ENCODE measurements at places on chromosomes 3 and 15. TPM values are rescaled to one million over a fixed set of nuclear protein-coding genes. Genes with fewer than 3 reads are reported as not detected.

Gene PROK2
- total RNA-seq: 0.94 TPM

Gene NRG4
- total RNA-seq: 0.29 TPM

Gene PLA2G4D
- not detected for total RNA-seq

Gene ABCF3
- 54.4 TPM for total RNA-seq

Gene IL1RAP
- total RNA-seq: 7.1 TPM

Gene TADA3
- total RNA-seq: 42.7 TPM

DNA sequence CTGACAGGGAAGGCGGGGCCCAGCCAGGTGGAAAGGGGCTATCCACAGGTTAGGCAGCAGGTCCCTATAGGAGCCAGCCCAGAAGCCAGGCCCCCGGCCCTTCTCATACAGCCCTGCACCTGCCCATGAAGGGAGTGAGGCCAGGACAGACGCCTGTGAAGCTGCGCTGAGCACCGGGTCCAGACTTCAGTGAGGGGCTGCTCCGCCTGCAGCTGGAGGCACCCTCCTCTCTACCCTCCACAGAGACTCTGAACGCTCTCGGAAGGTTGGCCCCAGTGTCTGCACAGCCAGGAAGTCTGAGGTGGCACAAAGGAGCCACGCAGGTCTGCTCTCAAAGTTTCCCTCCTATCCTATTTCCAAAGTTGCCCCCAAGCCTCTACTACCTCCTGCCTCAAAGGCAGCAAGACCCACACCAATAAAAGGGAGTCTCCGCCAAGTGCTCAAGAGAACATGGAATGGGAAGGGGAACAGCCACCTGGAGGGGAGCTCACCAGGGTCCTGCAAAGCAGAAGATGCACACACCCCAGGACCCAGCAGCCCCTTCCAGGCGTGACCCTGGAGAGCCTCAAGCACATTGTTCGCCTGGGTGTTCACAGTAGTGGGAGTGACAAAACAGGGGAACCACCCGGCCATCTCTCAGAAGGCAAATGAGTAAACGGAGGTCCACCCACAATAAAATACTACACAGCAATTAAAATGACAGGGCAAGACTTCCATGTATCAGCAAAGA is 19.5 kb downstream of the XXYLT1 start:
- DNase-seq: no peak

DNA sequence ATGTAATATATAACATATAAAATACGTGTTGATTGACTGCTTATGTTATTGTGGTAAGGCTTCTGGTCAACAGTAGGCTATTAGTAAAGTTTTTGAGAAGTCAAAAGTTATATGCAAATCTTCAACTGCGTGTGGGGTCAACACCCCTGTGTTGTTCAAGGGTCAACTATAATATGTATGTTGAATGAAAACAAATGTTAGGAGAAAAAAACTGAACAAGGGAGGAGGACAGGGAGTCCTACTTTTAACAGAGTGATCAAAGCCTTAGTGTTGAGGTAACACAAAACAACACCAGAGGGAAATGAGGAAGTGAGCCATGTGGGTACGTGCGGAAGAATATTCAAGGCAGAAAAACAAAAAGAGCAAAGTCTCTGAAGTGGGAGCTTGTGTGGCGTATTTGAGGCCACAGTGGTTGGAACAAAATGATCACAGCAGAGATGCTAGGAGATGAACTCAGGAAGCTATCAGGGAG is 62.5 kb downstream of the SFMBT1 start:
- DNase-seq: no peak

DNA sequence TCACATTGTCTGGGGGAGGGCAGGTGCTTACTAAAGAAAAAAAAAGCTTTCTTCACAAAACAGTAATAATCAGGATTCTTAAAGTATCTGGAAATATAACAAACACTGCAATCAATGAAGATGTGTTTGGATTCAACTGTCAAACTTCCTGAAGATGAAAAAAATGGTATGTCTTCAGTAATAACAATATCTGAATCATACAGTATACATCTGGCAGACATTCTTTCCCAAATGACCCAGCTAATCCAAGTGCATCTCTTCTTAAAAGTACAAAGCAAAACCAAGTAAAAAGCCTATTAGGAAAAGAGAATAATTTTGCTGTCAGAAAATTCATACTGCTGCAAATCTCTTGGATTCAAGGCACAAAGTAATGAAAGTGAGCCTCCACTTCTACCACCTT is 145.0 kb upstream of the MCTP2 start:
- DNase-seq: no peak

GRCh38 chr3:33146791-33147445 is 33.1 kb downstream of the CRTAP start:
- no peak for DNase-seq

Measured in left cardiac atrium (tissue), 4 donors.